ENCODE measurements at places on chromosomes 4 and X. TPM values are rescaled to one million over a fixed set of nuclear protein-coding genes. Genes with fewer than 3 reads are reported as not detected.

CLNK gene
- not detected for total RNA-seq

AFM gene
- 2.9 TPM for total RNA-seq

SSX7 gene
- total RNA-seq, result not detected

RBM46 gene
- total RNA-seq, result 0.24 TPM

DNAAF6 gene
- total RNA-seq, result not detected

ADH4 gene
- 3.7 TPM for total RNA-seq

NPFFR2 gene
- total RNA-seq, result 2.1 TPM

DCAF8L2 gene
- total RNA-seq, result not detected

KCNIP4 gene
- 6.2 TPM for total RNA-seq

WNK3 gene
- total RNA-seq, result 18.5 TPM

SMIM31 gene
- not detected for total RNA-seq

GLRA3 gene
- total RNA-seq, result 0.60 TPM

TCEAL2 gene
- total RNA-seq, result 2.8 TPM

PABPC1L2A gene
- total RNA-seq, result not detected

ZNF732 gene
- 2.7 TPM for total RNA-seq

CD38 gene
- 0.34 TPM for total RNA-seq

RNF175 gene
- 11.3 TPM for total RNA-seq

IL2 gene
- total RNA-seq, result not detected

STIM2 gene
- total RNA-seq, result 27.1 TPM

BST1 gene
- 3.4 TPM for total RNA-seq

TSPAN7 gene
- total RNA-seq, result 21.8 TPM

CPZ gene
- 4.9 TPM for total RNA-seq

F11 gene
- 1.0 TPM for total RNA-seq

EMCN gene
- total RNA-seq, result 0.51 TPM

RAB33A gene
- 1.8 TPM for total RNA-seq

MAGEE1 gene
- total RNA-seq, result 5.3 TPM

MAGEC3 gene
- total RNA-seq, result not detected

HAUS3 gene
- 12.3 TPM for total RNA-seq

HTN3 gene
- not detected for total RNA-seq

MAGEA1 gene
- total RNA-seq, result not detected

DBET gene
- total RNA-seq, result not detected

TAB3 gene
- 48.9 TPM for total RNA-seq

TEX11 gene
- total RNA-seq, result not detected

MSX1 gene
- total RNA-seq, result 7.4 TPM

COL4A5 gene
- total RNA-seq, result 167 TPM

ADAMTS3 gene
- total RNA-seq, result 10.3 TPM

CXCL1 gene
- total RNA-seq, result 3.8 TPM

IL1RAPL2 gene
- total RNA-seq, result 4.5 TPM

PAGE1 gene
- total RNA-seq, result not detected

SNCA gene
- 16.6 TPM for total RNA-seq

PLAC8 gene
- 60.9 TPM for total RNA-seq

DHX15 gene
- total RNA-seq, result 165 TPM

S100P gene
- total RNA-seq, result 80.8 TPM

VSIG4 gene
- not detected for total RNA-seq

MAGED4 gene
- total RNA-seq, result 84.8 TPM

MAGEB10 gene
- not detected for total RNA-seq
